Cardiac fibroblast (primary cell): ENCODE measurements at places on chromosomes 6 and 20.

DNA sequence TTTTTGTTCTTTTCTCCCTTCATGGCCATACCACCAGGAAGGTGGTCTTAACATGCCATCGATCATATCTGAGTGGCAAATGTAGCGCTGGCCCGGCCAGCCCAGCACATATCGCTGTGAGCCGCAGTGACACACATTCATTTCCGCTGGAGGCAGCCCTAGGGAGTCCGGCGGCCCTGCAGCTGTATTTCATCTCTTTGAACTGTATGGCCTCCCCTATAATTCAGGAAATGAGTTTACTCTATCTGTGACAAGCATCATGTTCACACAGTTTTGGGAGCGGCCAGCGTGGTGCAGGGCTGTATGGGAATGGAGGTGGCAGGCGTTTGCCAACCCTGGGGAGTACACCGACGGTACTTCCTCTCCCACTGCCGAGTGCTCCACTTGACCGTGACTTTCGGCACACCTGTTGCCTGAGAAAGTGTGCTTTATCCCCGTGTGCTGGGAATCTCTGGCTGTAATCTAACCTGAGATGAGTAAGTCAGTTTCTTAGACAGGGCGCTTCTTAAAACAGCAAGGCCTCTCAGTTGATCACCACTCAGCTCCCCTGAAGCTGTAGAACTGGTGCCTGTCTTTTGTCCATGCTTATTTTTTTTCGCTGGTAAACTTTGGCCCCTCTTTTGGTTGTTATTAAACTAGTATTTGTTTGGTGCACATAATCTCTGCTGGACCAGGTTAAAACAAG lies 257.1 kb upstream of the TAB2 start:
- DNase-seq = peak; percentile 45

- DNase-seq = no peak
These were observed 1011.2 kb upstream of the CITED2 start for GRCh38 chr6:140385679-140386078.

DNA sequence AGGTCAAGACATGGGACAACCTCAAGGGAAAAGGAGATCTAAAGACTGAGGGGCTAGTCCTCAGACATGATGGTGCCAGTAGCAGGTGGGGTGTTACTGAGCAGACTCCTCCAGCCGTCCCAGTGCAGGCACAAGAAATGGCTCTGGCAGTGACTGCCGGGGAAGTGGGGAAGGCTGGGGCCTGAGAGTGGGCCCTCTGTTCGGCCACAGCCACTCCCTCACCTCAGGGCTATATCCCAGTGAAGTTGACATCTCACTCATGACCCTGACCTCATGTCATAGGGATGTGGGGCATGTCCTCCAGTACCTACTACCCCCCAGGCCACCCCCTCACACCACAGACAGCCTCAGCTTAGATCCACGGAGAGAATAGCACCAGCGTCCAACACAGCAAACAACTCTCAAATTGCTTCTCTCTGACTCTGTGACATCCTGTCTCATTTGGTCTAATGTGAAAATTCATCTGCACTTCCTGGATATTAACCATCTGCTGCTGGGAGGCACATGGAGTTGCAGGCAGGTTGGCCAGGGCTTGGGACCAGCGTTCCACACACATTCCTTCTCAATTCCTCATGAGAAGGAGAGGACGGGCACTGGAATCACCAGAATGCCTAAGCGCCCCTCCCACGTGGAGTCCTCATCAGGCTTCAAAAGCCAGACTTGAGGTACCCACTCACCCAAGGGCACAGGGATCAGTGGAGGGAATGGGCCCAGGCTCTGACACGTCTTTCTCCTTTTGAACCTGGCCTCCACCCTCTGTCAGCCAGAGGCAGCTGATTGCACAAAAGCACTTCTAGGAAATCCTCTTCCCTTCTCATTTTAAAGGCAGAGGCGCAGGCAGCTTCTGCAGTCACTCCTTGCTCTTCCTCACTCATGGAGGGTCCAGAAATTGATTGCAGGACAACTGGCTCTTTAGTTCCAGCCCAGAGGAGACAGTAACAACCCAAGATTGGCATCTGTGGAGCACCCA lies 163.6 kb upstream of the CST7 start:
- peak; percentile 20 for DNase-seq

- no peak for DNase-seq
These were observed 79.2 kb upstream of the MRAP2 start for GRCh38 chr6:83954371-83954770.

DNA sequence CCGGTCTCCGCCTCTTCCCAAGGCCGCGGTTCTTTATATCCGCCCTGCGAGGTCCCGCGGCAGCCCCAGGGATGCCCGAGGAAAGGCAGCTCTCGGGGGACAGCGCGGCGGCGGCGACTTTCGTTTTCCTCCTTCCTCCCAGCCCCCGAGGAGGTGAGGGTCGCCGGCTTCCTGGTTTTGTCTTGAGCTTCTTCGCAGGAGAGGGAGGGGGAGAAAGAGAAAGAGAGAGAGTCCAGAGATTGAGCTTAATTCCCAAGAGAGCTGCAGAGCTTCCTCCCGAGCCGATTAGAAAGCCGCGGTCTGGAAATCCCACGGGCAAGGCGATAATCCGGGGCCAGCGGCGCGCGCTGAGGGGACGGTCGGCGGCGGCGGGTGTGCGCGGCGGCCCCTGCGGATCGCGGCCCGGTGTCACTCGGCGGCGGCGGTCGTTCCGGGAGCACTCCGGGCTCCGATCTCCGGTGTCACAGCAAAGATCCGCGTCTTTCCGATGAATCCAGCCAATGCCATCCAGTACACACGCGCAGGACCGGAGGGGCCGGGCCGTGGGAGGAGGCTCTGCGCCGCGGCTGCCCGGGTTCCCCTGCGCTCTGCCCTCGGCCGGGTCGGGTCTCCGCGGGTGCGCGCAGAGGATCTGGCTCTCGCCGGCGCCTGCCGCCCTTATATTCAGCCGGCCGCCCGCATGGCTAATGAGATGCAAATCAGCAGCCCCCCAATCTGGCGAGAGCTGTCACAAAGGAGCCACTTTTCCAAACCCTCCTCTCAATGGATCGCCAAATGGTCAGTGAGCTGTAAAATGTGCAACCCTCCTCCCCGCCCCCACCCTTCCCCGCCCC lies at the start of gene DLL1:
Gene DLL1 (minus strand): TSS at position 783 of the 833 bp plus-strand sequence. CDS start 939 bp downstream, outside the sequence.
- peak; percentile 46 for DNase-seq

- no peak for DNase-seq
These were observed 25.1 kb downstream of the FKBP1C start for GRCh38 chr6:63236398-63236817.

GRCh38 chr6:147080225-147080624 lies 124.0 kb upstream of the STXBP5 start:
- no peak for DNase-seq

DNA sequence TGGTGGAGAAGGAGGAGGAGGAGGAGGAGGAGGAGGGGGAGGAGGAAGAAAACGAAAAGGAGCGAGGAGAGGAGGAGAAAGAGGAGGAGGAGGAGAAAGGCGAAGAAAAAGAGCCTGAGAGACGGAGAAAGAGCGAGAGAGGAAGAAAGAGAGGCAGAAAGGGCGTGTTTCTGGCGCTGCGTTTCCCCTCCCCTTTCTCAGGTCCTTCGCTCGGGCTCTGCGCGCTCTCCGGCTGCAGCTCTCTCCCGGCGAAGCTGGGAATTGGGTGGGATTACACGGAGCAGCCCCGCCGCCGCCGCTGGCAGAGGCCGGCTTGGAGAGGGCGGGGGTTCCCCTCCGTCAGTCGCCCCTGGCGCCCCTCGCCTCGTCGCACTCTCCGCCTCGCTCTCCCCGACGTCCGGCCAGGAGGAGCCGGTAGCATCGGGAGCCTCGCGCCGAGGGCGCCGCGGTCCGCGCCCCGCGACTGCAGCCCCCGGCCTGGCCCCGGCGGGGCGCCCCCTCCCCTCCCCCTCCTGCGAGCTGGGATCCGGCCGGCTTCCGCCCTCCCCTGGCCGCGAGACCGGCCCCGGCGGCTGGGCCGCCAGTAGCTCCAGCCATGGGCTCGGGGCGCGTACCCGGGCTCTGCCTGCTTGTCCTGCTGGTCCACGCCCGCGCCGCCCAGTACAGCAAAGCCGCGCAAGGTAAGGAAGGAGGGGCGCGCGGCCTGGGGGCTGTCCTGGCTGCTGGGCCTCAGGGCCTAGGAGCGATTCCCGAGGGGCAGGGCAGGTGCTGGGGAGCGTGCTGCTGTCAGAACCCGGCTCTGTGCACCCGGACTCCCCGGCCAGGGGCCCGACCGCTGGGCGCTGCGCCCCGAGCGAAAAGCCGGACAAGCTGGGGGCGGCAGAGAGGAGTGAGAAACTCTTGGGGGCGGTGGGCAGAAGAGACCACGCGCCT lies at the start of gene SCUBE3:
Gene SCUBE3 (plus strand): TSS at position 133 of the 933 bp plus-strand sequence. CDS start 463 bp downstream, at position 596.
- DNase-seq = peak; percentile 31

DNA sequence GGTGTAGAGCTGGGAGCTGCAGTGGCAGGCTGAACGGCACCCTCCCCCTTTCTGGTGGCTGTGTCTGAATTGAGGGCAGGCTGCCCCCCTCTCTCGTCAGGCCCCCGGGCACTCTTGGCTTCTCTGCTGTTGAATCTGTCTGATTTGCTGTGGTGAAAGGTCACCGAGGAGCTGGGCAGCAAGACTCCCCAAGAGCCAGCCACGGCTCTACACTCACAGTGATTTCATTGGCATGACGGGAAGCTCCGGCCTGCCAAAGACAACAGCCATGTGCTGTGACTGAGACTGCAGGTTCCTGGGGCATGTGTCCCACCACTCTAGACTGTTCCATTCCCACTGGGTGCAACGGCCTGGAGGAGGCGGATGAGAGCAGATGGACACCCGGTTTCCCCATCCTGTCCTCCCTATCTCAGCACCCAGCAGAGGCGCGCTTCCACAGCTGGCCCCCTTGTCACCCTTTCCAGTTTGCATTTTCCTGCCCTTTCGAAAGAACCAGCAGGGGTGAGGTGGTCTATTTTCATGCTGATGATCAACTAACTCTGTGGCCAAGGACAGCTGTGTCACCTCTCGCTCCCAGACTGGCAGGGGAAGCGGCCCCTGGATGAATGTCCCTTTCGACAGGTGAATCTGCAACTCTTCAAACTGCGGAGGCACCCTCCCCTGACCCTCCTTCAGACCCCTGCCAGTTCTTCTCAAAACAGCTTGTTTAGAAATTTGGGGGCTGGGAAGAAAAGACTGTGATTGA lies 2.2 kb downstream of the APCDD1L start:
- peak; percentile 55 for DNase-seq

DNA sequence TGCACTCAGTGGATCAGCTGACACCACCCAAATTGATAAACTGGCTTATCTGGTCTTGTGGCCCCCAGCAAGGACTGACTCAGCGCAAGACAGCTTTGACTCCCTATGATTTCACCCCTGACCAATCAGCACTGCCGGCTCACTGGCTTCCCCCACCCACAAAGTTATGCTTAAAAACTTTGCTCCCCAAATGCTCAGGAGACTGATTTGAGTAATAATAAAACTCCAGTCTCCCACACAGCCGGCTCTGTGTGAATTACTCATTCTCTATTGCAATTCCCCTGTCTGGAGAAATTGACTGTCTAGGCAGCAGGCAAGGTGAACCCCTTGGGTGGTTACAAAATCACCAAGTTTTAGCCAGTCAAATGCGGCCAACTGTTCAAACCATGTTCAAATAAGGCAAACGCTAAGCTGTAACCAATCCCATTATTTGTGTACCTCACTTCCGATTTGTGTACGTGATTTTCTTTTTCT lies 32.5 kb downstream of the SLC22A2 start:
- peak; percentile 71 for DNase-seq

DNA sequence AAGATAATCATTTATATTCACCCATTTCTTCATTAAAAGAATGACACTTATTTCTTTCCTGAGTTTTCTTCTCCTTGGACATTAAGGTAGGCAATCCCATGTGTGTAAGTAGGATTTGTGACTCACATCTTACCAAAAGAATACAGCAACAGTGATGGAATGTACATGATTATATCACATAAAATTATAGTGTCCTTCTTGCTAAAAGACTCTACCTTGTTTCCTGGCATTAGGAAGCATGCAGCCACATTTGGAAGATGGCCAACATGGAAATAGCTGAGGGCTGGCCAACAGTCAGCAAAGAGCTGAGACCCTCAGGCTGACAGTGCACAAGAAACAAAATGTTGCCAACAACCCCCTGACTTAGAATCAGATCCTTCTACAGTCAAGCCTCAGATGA lies 327.9 kb upstream of the MARCKS start:
- peak; percentile 7 for DNase-seq

- no peak for DNase-seq
These were observed 81.3 kb downstream of the RPP40 start for GRCh38 chr6:4922488-4923037.

GRCh38 chr20:51380401-51381385 lies 161.8 kb downstream of the NFATC2 start:
- DNase-seq = no peak

DNA sequence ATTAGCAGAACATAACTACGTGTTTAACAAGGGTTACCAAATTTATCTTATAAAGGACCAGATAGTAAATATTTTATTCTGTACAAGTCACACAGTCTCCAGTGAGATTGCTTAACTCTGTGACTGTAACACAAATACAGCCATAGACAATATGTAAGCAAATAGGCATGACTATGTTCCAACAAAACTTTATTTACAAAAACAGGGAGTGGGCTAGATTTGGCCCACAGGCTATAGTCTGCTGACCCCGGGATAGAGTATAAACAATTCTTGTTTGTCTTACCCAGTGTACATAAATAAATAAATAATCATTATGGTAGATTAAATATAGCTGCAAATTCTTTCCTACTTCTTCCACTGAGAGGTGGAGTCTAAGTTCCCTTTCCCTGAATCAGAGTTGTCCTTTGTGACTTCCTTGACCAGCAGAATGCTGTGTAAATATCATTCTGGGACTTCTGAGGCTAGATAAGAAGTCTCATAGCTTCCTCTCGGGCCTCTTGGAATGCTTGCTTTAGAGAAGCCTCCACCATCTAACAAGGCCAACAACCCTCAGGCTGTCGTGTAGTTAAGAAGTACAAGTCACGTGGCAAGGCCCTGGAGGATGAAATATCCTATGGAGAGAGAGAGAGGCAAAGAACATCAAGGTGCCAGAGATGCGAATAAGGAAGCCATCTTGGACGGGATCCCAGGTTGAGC lies 59.1 kb upstream of the TMEM244 start:
- DNase-seq = peak; percentile 65

DNA sequence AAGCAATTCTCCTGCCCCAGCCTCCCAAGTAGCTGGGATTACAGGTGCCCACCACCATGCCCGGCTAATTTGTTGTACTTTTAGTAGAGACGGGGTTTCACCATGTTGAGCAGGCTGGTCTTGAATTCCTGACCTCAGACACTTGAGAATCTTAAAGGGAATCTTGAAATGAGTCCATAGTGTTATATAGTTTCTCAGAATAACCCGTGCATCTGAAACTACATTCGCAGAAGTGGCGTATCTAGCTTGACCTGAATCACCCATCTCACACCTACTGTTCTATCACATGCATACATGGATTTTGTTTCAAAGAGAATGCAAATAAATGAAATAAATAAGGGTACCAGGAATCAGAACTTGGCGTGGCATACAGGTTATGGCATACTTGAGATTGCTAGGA lies 65.0 kb downstream of the NCOA7 start:
- no peak for DNase-seq
